OCI-LY7 (cell line): ENCODE measurements at places on chromosomes 1 and 21. TPM values are rescaled to one million over a fixed set of nuclear protein-coding genes. Genes with fewer than 3 reads are reported as not detected.

Gene TRIM46
- total RNA-seq, result 3.9 and 4.5 TPM in 2 replicates

Gene IVL
- total RNA-seq, result not detected in 2 replicates

Gene GBP7
- total RNA-seq, result not detected in 2 replicates

Gene PDZK1
- total RNA-seq, result 0.23 TPM in 1 of 2 replicates, not detected in the other

Gene RNU1-2
- 1,721 and 1,968 TPM in 2 replicates for total RNA-seq

Gene SMCP
- total RNA-seq, result not detected in 2 replicates

Gene PIK3R3
- total RNA-seq, result 25.8 and 27.0 TPM in 2 replicates

Gene KRTCAP2
- total RNA-seq, result 141 and 166 TPM in 2 replicates

Gene PRR9
- not detected in 2 replicates for total RNA-seq

Gene TCP10L
- total RNA-seq, result 0.63 and 1.2 TPM in 2 replicates

Gene EDN2
- total RNA-seq, result not detected in 2 replicates

Gene FAM72D
- 44.5 and 58.9 TPM in 2 replicates for total RNA-seq

Gene NR5A2
- 3.9 and 5.4 TPM in 2 replicates for total RNA-seq

Gene DMRTA2
- total RNA-seq, result not detected in 2 replicates
